Suppressor macrophage treated with lipopolysaccharide for 4 hours (primary cell): ENCODE measurements at places on chromosomes 5 and 9.
A peak's percentile ranks its signal among the peaks of the same experiment; 100 is the strongest.

GRCh38 chr5:150302301-150303069 lies at the start of gene ARSI:
TSS of gene ARSI (minus strand) at chr5:150302905. CDS start at chr5:150302373, 532 bp downstream.
- no peak for DNase-seq

DNA sequence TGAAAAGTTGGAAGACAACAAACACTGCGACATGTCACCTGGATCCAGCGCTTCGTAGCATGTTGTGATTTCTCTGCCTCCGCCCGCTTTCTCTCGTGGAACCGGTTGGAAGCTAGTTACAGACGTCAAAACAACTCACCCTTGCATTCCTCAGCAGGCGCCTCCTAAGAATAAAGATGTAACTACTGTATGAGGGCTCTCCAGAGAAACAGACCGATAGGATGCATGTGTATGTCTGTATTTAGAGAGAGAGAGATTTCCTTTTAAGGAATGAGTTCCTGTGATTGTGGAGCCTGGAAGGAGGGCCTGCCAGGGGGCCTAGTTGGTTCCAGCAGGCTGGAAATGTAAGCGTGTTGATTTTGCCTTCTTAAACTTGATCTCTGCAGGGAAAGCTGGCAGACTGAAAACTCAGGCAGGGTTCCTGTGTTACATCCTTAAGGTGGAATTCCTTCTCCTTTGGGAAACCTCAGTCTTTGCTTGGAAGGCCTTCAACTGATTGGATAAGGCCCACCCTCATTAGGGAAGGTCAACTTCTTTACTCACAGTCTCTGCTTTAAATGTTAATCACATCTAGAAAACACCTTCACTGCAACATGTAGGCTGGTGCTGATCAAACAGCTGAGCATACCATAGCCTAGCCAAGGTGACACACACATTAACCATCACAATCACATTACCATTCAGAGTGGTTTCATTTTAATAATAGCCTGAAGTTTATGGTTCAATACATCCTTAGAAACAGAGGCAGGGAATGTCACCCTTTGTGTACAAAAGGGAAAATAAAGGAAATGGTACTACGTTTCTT lies 163.8 kb downstream of the SYK start:
- DNase-seq, result no peak

GRCh38 chr9:110880189-110880588 lies 158.1 kb downstream of the LPAR1 start:
- DNase-seq, result no peak

DNA sequence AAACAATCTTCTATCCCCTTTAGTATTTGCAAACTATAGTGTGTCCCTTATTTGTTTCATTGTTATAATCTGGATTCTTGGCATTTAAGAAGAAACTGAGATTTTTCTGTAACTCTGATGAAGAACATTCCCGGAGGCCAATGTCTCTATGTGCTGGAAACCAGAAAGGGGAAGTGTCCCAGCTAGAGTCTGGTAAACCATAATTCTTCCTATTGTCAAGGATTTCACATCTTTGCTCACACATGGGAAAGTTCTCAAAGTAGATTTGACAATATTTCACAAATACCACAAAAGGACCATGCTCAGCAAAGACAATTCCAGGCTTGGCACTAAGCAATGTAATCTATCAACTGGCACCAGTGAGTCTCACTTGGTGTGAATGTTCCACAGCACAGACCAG lies 146.8 kb downstream of the MUSK start:
- DNase-seq, result peak; percentile 81
